Heart right ventricle (tissue), 16 donors: ENCODE measurements at places on chromosomes 5 and 9. TPM values are rescaled to one million over a fixed set of nuclear protein-coding genes. Genes with fewer than 3 reads are reported as not detected.

The CYLC2 gene
- polyA plus RNA-seq: not detected

The PCDHGB3 gene
- polyA plus RNA-seq: 0.39 TPM

DNA sequence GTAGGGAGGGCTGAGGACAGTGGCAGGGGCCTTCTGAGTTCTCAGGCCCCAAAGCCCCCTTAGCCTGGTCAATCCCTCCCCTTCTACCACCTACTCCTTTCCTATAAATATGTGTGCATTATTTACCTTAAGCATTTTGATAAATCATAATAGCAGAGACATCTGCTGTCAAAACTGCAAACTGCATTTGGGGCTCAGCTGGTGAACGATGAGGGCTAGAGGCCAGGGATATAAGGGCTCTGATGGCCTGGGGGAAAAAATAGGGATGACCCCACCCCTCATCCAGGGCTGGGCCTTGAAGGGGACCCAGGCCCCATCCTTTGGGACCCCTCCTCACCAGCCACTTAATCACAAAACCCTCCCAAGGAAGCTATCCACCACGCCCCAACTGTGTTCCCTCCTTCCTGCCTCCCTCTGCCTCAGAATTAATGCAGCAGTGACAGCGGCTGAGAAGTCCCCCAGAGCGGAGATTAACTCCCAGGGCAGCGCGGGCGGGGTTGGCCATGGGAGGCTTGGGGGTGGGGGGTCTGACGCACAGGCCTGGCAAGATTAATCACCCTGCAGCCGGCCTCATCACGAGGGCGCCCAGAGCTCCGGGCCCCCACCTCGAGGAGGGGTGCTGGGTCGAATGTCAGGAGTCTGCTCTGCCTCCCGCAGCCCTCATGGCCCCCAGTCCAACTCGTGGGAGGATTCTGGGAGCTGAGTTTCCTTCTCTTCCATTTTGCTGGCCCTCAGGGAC is 42.1 kb downstream of the CXXC5 start:
- no peak for DNase-seq
- H3K27ac ChIP-seq: peak overlapping the region; percentile 64
- H3K4me3 ChIP-seq: no peak overlapping the region
- H3K4me1 ChIP-seq: peaks cover 17% of the 10 kb centered on the region
- H3K27me3 ChIP-seq: no peaks in the 10 kb centered on the region

DNA sequence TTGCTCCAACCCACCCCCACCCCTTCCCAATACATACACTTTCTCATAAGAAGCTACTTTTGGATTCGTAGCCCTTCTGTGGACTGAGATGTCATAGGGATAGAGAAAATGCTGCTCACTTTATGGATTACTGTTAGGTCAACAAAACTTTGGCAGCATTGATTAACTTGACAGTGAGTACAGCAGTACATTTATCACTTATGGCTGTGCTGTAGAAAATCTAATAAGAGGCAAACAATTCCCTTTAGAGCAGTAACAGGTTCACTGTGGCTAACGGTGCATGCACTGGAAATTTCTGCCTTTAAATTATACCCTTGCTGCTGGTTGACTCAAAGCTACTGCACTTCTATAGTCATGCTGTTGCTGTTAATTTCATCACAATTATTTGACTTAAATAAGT is 59.2 kb downstream of the PPIC start:
- H3K27me3 ChIP-seq: no peaks in the 10 kb centered on the region
- DNase-seq: no peak
- no peaks in the 10 kb centered on the region for H3K36me3 ChIP-seq
